ENCODE measurements at places on chromosomes 1 and 21.

DNA sequence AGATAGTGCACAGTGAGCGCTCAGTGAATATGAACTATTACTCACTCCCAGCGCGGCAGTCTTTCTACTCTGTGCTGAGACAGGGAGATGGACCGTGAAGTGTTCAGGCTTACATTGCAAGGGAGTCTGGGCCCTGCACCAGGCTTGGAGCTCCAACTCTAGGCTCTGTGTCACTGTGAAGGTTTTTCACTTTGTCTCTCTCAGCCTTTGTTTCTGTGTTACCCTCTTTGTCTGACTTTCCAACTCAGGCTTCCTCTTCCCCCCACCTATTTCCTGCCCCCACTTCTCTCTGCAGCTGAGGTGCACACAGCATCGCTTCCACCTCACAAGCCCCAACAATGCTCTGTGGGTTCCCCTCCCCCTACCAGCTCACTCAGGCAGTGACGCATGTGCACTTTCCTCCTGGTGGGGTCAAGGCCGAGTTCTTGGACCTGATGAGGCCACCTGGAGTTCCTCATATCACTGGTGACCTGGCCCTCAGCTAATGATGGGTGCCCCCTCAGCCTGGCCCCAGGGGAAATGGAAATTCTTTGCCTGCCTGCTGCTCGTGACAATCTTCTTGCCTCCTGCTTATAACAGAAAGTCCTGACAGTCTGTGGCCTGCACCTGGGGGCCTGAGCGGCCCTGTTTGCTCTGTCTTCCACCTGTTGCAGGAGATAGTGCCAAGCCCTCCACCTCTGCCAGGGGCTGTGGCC lies 1.1 kb upstream of the LCK start:
- no peak for DNase-seq

DNA sequence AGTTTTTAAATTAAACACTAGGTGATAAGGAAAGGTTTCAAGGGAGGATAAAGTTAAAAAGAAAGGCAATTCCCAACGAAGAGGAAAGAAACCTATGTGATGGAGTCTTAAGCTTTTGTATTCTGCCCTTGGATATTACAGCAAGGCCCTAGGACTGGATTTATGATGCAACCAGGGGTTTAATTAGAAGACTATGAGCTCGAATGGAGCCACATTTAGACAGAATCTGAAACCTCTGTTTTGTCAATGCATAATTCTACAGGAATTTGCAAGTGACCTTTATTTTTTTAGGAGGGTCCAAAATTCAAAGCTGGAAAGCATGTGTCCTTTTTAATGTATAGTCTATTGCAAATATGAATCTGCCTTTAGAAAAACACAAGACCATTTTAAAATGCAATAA lies 37.9 kb downstream of the TGFB2 start:
- no peak for DNase-seq

- no peak for DNase-seq
Observed at GRCh38 chr1:17976854-17977253, 130.7 kb upstream of the IGSF21 start.

DNA sequence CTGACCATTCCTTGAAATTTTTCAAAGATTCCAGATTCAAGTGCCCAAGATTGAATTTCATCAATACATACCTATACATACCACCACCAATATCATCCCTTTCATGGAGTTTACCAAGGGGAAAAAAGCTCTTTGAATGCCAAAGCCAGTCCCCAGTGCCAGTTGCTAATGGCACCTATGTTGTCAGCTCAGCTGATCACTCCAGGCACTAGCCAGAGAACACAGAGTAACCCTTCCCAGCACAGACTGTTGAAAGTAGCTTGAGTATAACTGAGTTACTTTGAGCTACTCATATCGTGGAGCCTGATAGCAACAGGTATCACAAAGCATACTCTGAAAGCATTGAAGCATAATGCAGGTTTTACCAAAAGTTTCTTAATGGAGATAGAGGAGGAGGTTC lies 133.9 kb upstream of the NFIA start:
- DNase-seq = no peak

GRCh38 chr1:3690282-3691065 lies 38.2 kb downstream of the TP73 start:
- no peak for DNase-seq

DNA sequence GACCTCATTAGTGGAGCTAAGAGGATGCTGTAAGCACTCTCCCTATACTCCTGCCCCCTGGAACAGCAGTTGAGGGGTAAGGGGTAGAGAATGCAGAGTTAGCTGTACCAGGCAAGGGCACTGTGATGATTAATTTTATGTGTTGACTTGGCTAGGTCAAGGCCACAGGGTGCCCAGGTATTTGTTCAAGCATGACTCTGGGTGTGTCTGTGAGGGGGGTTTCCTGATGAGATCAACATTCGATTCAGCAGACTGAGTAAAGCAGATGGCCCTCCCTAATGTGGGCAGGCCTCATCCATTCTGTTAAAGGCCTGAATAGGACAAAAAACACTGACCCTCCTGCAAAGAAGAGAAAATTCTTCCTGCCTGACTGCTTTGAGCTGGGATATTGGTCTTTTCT lies 110.8 kb downstream of the KCND3 start:
- DNase-seq = no peak

- no peak for DNase-seq
Observed at GRCh38 chr1:94084085-94084484, 36.9 kb downstream of the ABCA4 start.

GRCh38 chr1:164846731-164847691 lies 288.0 kb downstream of the PBX1 start:
- DNase-seq = no peak

DNA sequence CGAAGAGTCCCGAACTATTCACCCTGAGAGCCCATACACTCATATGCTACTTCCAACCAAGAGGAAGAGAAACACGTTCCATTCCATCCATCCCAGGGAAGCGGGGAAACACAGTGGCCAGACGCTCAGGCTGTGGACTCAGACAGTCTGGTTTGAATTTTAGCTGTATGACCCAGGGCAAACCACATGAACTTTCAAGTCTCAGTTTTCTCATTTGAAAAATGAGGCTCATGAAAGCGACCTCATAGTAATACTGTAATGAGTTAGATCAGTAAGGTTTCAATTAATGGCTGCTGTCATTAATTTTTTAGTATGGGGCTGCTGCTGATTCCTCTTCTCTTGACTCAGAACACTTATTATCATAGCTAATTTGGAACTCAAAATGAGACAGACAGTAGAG lies 1.5 kb downstream of the FCRL4 start:
- DNase-seq = no peak

Measured in AG08396 (cell line).